ENCODE measurements at places on chromosomes 1 and 21.
A peak's percentile ranks its signal among the peaks of the same experiment; 100 is the strongest.

DNA sequence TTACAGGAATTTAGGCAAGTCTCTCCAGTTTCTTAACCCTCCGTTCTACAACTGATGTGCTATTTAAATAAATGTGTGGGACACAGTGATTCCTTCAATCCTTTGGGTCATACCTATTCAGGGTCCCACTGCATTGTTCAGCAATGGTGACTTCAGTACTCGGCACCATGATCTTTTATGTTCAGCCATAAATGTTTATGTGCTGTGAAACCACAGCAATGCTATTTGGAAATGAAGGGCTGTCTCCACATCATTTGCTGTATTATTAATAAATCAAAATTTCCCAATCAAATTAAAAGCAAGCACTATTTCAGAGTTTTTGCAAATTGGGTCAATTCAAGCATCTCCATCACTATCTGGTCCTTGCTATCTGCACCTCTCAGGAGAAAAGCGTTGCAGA is 84.8 kb downstream of the NR5A2 start:
- DNase-seq = no peak

DNA sequence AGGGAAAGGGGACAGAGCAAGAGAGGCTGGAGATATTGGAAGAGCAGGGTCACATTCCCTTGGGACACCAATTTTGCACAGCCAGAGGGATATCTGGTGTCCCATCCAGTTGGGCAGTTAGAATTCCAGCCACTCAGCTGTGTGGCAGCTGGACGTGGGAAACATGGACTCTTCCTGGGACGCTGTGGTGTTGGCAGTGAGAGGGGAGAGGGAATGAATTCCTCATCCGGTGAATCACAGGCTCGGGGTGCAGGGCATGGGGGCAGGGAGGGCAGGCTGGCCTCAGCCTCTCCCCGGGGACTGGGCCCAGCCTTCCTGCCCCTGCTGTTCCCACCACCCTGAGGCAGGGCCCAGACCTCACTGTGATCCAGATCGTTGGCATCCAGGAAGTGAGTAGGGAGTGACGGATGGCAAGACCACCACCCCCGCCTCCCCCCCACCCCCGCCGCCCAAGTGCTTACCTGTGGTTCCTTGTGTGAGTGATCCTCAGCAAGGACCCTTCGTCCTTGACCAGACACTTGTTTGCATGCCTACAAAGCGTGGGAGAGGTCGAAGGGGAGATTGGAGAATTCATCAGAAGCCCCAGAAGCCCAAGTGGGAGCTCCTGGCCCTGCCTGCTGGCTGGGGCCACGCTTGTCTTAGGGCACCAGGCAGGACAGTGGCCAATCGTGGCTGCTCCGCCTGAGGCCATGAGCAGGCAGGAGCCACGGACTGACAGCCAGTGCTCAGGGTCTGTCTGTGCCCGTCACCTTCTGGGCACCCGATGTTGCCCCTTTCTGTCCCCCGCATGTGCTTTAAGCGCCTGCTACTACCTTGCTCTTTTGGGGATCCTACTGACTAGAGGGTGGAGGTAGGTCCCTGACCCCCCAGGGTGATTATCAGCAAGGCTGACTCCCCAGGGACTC is 8.7 kb downstream of the WNT3A start:
- DNase-seq = no peak

DNA sequence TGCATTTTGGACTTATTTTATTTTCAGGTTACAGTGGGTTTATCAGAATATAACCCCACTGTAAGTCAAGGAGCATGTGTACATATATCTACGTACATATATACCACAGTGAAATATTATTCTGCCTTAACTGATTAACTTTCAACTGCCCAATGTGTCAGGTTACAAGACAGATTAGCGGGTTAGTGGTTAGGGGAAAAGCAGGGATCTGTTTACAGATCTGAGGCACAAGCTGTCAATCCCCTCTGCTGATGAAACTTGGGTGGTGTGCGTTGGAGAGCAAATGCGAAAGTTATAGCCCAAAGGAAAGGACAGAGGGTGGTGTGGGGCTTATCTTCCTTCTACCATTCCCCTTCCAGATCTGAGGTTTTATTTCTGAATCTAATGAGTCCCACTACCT is 238.2 kb upstream of the KCNK2 start:
- no peak for DNase-seq

- no peak for DNase-seq
Measured at GRCh38 chr1:161985301-161985822, 38.3 kb downstream of the OLFML2B start.

DNA sequence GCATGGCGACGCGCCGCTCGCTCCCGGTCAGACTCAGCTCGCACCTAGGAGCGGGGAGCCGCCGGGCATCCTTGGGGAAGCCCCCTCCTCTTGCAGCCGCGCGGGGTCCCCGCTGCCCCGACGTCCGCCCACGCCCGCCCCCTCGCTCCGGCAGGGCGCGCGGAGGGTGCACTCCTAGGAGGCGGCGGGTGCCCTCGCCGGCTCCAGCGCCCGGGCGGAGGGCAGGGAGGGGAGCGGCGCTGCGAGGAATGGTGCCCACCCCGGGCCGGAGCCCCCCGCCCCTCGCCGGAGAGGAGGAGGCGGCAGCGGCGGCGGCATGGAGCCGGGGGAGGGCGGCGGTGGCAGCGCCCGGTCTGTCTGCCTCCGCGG is 488 bp downstream of the FAM78B start:
- no peak for DNase-seq

DNA sequence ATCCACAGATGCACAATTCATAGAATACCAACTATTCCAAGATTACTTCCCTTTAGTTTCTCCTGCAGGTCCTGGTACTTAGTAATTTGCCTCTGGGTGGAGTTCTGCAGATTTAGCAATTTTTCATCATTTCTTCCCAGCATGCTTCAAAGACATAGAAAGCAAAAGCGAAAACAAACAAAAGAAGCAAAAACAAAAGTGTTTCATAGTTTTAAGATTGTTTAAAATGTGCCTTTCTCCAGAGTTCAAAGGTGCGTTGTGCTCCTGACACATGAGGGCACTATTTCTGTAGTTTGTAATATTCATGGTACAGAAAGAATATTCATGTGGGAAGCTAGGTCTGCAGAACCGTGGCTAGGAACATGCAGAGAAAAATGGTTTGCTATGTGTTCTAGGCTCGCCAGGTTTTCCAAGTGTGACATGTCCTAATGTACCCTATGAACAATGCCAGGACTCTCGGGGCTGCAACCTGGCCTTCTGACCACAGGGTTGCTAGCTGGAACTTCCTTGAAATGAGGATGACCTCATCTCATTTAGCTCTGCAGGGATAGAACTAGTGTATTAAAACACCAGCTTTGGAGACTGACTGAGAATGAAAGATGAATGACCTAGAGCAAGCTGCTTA is 30.0 kb upstream of the RCSD1 start:
- DNase-seq = peak; percentile 77

GRCh38 chr1:36693161-36693525 is 210.4 kb upstream of the CSF3R start:
- no peak for DNase-seq

- DNase-seq = no peak
Measured at GRCh38 chr1:27406362-27406680, 13.9 kb downstream of the GPR3 start.

GRCh38 chr1:64598100-64598571 is 128.2 kb downstream of the CACHD1 start:
- no peak for DNase-seq

DNA sequence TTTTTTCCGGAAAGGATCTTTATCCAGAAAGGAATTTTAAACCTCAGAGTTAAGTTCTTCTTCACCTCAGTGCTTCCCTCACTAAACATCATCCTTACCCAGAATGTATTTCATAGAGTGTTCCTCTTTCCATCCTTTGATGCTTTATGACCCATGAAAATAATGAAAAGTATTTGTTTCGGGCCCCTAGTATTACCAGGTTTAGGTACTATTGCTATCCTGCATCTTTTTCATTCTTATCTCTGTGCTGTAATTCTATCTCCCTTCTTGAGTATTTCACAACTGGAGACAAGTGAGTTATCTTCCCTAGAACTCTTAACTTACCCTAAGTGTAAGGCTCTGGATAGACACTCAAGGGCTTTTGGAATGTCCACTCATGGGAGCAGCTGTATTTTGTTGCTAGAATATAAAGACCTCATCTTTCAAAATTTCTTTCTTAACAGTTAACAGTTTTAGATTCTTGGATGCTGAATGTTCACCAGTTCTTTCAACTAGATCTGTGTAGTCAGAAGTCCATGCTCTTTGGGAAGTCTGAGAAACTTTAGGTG is 26.2 kb downstream of the UCK2 start:
- no peak for DNase-seq

DNA sequence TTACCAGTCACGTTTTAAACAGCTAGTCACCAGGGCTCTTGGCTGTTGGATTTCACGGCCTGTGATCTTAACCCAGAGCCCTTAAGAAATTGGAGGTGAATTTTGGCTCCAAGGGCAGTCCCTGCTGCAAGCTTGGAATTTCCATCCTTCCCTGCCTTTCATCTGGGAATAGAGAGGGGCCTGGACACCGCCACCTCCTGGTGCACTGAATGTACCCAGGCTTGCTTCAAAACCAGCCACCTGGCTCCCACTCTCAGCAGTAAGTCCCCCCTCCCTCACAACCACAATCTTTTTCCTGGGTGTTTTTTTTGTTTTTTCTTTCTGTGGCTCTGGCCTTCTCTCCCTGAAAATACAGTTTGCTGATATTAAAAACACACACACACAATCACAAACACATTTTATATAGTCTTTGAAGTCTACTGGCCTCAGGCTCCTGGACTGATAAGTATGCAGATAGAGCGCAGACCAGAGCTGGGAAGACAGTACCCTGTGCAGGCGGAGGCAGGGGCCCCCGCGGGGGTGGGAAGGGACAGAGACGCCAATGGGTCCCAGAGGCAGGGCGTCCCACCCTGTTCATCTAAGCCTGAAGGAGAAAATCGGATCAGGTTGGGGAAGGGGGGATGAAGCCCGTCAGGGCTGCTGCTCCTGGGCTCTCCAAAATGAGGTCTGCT is 65.8 kb upstream of the IGSF21 start:
- no peak for DNase-seq

DNA sequence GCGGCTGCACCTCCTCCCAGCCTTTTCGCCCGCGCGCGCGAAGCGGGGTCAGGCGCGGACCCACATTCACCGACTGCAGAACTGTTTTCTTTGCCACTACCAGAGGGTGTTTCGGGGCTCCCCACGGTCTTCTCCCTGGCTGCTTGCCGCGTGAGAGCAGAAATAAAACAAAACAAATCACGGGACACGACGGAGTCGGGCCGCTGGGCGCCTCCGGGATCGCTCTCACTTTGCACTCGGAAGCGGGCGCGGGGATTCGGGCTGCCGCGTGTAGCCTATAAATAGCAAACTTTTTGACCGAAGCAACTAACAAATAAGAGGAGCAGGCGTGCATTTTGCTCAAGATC is 412.3 kb upstream of the ESRRG start:
- no peak for DNase-seq

DNA sequence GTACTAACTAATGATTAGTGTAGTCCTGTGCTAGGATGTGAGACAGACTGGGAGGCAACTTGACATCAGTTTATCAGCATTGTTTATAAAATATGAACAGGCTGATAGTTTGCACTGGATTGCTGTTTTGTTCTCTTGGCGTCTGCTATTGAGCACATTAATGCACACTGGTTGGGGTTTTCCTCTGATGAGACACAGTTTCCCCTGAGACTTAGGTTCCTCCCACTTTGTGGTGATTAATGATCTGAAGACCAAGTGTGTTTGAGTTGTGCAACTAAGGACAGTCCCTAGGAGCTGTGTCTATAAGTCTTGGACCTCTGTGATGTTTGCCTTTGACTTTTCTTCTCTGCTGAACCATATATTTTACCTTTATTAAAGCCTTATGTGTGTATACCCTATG is 1015.4 kb downstream of the AMY1C start:
- DNase-seq = no peak

- DNase-seq = no peak
Measured at GRCh38 chr1:115718011-115718754, 50.3 kb downstream of the CASQ2 start.

- DNase-seq = no peak
Measured at GRCh38 chr1:6271554-6271953, 10.7 kb upstream of the GPR153 start.

DNA sequence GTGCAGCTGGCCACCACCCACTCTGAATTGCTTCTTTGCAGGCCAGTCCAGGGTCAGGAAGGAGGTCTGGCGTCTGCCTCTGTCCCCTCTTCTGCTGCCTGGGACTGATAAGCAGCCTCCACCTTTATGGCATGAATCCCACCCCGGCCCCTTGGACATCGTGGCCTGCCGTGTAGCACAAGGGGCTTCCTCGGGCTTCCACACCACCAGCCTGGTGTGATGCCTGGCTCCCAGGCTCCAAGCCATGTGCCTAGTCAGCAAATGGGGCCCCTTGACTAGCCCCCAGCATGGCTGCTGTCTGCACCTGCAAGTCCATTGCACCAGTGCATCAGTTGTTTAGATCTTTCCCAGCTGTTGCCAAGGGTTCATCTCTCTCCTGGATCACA is 9.9 kb upstream of the ARF1 start:
- DNase-seq = no peak

DNA sequence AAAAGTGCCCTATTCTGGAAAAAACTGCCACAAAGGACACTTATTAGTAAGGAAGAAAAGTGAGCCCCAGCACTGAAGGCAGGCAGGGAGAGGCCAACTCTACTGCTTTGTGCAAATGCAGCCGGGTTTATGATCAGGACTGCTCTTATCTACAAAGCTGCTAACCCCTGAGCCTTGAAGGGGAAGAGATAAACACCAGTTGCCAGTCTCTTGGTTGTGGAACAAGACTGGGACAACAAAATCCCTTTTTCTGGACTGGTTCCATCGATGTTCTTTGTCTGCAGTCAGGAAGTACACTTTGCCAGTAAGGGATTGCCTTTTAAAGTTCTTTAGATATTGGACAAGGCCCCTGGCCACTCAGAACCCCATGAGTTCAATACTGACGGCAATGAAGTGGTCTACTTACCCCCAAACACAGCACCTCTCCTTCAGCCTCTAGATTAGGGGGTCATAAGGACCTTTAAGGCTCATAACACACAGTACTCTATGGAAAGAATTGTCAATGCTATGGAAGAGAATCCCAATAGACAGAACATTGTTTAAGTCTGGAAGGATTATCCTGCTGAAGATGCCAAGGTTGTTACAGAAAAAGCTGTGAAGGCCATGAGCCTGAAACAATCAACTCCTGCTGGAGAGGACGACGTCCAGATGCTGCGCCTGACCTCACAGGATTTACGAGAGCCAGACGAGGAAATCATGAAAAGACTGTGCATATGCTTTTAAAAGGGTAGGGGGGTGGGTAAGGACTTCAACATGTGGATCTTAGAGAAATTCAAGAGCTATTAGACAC is 43.6 kb downstream of the GNB1 start:
- no peak for DNase-seq

GRCh38 chr1:23249787-23250454 is 32.6 kb upstream of the HTR1D start:
- DNase-seq = no peak

GRCh38 chr21:37899146-37899545 is 17.1 kb downstream of the KCNJ6 start:
- DNase-seq = no peak

GRCh38 chr21:39373634-39374033 is 24.7 kb upstream of the HMGN1 start:
- no peak for DNase-seq

All from CD4-positive, alpha-beta T cell treated with Interleukin-21 for 1 hour (primary cell).